Hair follicle dermal papilla cell (primary cell): ENCODE measurements at places on chromosomes 2 and 18. TPM values are rescaled to one million over a fixed set of nuclear protein-coding genes. Genes with fewer than 3 reads are reported as not detected.

ZNF513 gene
- 11.8 and 14.1 TPM in 2 replicates for total RNA-seq

TUBA3E gene
- total RNA-seq: not detected in 2 replicates

NDC80 gene
- 2.3 and 2.9 TPM in 2 replicates for total RNA-seq

FEV gene
- total RNA-seq: not detected in 2 replicates

TMEM247 gene
- not detected in 2 replicates for total RNA-seq

SLC14A1 gene
- 2.4 and 3.9 TPM in 2 replicates for total RNA-seq

INPP5D gene
- 0.36 and 0.49 TPM in 2 replicates for total RNA-seq

RGPD4 gene
- under 0.01 TPM in 1 of 2 replicates, not detected in the other for total RNA-seq

SIX3 gene
- total RNA-seq: not detected in 2 replicates

TDRD15 gene
- total RNA-seq: not detected in 2 replicates

CROCC2 gene
- 0.49 and 0.81 TPM in 2 replicates for total RNA-seq
